Articular chondrocyte of knee joint (primary cell): ENCODE measurements at places on chromosomes 7 and 10. TPM values are rescaled to one million over a fixed set of nuclear protein-coding genes. Genes with fewer than 3 reads are reported as not detected.

CCL26 gene
- total RNA-seq, result 0.65 and 1.2 TPM in 2 replicates

CALHM2 gene
- 81.3 and 91.3 TPM in 2 replicates for total RNA-seq

UFSP1 gene
- total RNA-seq, result 2.2 and 2.7 TPM in 2 replicates

FXYD4 gene
- total RNA-seq, result not detected in 2 replicates

FKBP9 gene
- total RNA-seq, result 296 and 300 TPM in 2 replicates

COL17A1 gene
- 0.13 and 0.76 TPM in 2 replicates for total RNA-seq

ABCB4 gene
- total RNA-seq, result 0.65 and 3.5 TPM in 2 replicates

TAS2R3 gene
- total RNA-seq, result 2.9 and 4.1 TPM in 2 replicates

CPA5 gene
- 0.11 and 0.13 TPM in 2 replicates for total RNA-seq

C10orf71 gene
- under 0.01 TPM in 1 of 2 replicates, not detected in the other for total RNA-seq

CNNM1 gene
- 0.11 and 0.13 TPM in 2 replicates for total RNA-seq

SPDYE6 gene
- total RNA-seq, result not detected in 2 replicates

CTAGE8 gene
- 0.11 and 3.1 TPM in 2 replicates for total RNA-seq

LRIT1 gene
- not detected in 2 replicates for total RNA-seq

RBP3 gene
- not detected in 2 replicates for total RNA-seq

TMEM184A gene
- under 0.01 and 0.26 TPM in 2 replicates for total RNA-seq

SPDYE11 gene
- under 0.01 TPM in 1 of 2 replicates, not detected in the other for total RNA-seq

CPED1 gene
- total RNA-seq, result 35.5 and 41.6 TPM in 2 replicates
